ENCODE measurements at places on chromosomes 12 and 14. TPM values are rescaled to one million over a fixed set of nuclear protein-coding genes. Genes with fewer than 3 reads are reported as not detected.

- no peak for DNase-seq
Measured at GRCh38 chr12:81596558-81596957, 162.6 kb downstream of the PPFIA2 start.

GRCh38 chr12:62282057-62282774 is 22.0 kb downstream of the USP15 start:
- DNase-seq, result no peak

- DNase-seq, result no peak
Measured at GRCh38 chr12:22573181-22573580, 28.8 kb upstream of the C2CD5 start.

Gene B3GNT4
- not detected for total RNA-seq

DNA sequence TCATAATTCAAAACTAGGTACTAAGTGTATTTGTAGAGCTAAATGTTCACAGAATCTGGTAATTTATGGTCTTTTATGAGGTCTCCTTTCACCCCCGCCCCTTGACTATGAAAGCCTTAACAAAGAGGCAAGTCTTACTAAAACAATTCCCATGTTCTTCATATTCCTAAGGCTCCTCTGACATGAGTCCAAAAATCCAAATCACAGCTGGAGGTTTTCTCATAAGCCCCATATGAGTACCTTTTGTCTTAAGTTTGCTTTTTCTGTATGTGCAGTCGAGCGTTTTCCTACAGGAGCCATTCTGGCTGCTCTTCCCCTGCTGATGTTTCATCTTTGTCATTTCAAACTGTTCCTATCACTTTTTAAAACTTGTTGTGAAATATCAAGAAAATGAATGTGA is 55.2 kb downstream of the SIX1 start:
- DNase-seq, result no peak

Data from cardiac septum (tissue), 1 donor.